ENCODE measurements at places on chromosomes 12 and 14.

GRCh38 chr12:107134558-107134957 lies 41.2 kb upstream of the CRY1 start:
- no peak overlapping the region for H3K4me3 ChIP-seq
- H3K27me3 ChIP-seq, result peaks cover 6% of the 10 kb centered on the region
- H3K4me1 ChIP-seq, result no peaks in the 10 kb centered on the region
- no peaks in the 10 kb centered on the region for H3K36me3 ChIP-seq

DNA sequence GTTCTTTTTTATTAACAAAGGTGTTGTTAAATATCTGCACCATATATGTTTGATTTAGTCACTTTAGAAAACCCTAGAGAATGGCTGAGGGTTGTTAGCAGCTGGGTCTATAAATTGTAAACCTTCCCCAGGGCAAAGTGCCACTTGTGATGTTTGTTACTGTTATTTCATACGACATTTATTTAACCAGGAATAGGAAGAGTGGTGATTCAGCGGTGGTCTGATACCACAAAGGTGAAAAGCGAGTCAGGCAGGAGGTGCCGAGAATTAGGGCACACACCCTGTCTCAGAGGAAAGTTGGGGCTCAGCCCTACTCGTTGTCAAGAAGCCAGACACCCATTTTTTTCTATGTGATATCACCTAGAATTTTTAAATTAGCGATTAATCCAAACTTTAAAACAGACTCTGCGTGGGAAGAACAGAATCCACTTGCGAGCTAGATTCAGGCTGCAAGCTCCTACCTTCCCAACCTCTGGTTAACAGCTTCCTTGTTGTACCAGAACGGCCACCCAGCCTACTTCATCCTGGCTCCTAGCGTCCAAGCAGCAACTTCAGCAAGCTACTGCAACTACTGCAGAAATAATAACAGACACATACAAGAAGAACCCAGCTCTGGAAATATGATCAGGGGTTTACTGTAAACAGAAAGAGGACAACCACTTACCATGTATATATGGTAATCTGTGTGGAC lies 126.7 kb downstream of the TMEM132D start:
- no peak overlapping the region for H3K27ac ChIP-seq
- no peaks in the 10 kb centered on the region for H3K27me3 ChIP-seq
- H3K4me3 ChIP-seq, result no peak overlapping the region
- DNase-seq, result no peak
- H3K4me1 ChIP-seq, result no peaks in the 10 kb centered on the region
- H3K36me3 ChIP-seq, result no peaks in the 10 kb centered on the region

DNA sequence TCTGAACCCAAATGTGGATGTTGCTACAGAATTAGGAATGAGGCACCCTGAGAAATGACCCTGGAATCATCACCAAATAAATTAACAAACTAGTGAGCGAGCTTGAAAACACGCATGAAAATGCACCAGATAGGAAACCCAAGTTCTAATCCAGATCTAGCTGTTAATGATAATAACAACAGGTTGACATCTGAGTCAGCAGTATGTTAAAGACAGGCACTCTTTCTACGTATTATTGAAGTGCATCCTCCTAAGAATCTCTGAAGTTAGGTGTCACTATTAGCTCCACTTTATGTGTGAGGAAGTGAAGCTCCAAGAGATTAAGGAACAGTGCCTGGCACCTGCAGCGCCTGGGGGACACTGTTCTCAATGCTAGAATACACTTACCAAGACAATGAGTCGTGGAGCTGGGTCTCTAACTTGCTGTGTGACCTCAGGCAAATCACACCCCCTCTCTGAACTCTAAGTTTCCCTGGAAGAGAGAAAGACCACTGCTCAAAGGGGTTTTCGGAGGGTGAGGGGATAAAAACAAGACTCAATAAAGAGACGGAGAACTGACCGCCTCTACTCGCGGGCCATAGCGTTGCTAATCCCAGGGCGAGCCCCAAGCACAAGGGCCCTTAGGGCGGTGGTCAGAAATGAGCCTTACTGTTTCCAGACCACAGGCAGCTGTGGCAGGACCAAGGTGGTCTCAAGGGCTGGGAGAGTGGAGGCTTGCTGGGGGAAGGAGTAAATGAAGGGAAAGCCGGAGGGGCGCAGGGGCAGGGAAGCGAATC lies 2.1 kb downstream of the SLC6A12 start:
- H3K36me3 ChIP-seq, result no peaks in the 10 kb centered on the region
- no peak for DNase-seq
- H3K27me3 ChIP-seq, result peaks cover 60% of the 10 kb centered on the region
- H3K27ac ChIP-seq, result no peak overlapping the region
- peaks cover 19% of the 10 kb centered on the region for H3K4me1 ChIP-seq
- H3K4me3 ChIP-seq, result peak overlapping the region; percentile 57

DNA sequence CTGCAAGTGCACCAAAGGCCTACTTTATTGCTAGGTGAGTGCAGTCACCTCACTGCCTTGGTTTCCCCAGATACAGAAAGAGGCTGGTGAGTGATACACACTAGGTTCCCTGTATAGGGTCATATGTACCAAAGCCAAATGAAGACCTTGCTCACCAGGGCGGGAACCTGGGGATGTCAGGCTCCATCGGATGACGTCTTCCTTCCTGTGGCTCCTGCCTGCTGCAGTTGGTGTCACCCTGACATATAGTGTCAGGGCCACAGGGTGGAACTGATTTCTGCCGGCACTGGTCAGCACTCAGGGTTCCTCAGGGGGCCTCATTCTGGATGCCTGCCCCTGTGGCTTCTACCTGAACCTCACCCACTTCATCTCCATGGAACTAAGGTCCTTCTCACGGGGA lies 43.1 kb downstream of the PLEKHG3 start:
- no peak overlapping the region for H3K4me3 ChIP-seq
- DNase-seq, result no peak
- no peaks in the 10 kb centered on the region for H3K4me1 ChIP-seq
- H3K36me3 ChIP-seq, result no peaks in the 10 kb centered on the region
- H3K27me3 ChIP-seq, result no peaks in the 10 kb centered on the region

- no peak overlapping the region for H3K4me3 ChIP-seq
- no peaks in the 10 kb centered on the region for H3K4me1 ChIP-seq
- H3K27ac ChIP-seq, result no peak overlapping the region
- DNase-seq, result no peak
- H3K27me3 ChIP-seq, result peaks cover 39% of the 10 kb centered on the region
- H3K36me3 ChIP-seq, result no peaks in the 10 kb centered on the region
These were observed 6.7 kb upstream of the PKP2 start for GRCh38 chr12:32903318-32903717.

DNA sequence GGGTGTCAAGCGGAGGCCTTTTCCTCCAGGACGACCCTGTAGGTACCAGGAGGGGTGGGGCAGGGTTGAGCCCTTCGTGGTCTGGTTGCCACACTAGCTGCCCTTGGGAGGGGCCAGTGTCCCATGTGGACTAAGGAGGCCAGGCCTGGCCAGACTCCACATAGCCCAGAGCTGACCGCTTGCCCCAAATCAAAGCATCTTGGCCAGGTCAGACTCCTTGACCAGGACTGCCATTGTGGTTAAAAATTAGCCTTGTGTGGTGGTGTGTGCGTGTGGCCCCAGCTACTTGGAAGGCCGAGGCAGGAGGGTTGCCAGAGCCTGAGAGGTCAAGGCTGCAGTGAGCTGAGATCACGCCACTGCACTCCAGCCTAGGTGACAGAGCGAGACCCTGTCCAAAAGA lies 24.8 kb downstream of the ALDH2 start:
- no peak overlapping the region for H3K4me3 ChIP-seq
- H3K27me3 ChIP-seq, result no peaks in the 10 kb centered on the region
- peaks cover 12% of the 10 kb centered on the region for H3K36me3 ChIP-seq
- H3K4me1 ChIP-seq, result no peaks in the 10 kb centered on the region
- DNase-seq, result no peak

- H3K4me3 ChIP-seq, result no peak overlapping the region
- no peak overlapping the region for H3K27ac ChIP-seq
- no peaks in the 10 kb centered on the region for H3K4me1 ChIP-seq
- no peak for DNase-seq
- H3K27me3 ChIP-seq, result no peaks in the 10 kb centered on the region
These were observed 76.0 kb downstream of the ACACB start for GRCh38 chr12:109192358-109192757.

DNA sequence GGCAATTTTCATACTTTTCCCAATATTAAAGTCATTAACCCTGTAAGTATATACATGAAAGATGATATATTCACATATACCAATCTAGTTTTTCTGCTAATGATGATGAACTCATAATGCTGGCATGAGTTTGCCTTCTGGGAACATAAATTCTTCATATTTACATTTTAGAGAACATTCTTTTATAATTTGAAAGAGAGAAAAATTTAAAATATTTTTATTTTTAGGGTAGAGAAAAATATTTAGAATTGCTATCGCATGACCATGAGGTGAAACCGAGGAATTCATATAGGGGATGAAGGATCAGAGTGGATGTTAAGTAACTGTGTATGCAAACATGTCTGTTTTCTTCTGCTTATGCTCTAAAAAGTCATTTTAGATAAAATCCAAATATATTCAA lies 825.3 kb upstream of the FLRT2 start:
- H3K36me3 ChIP-seq, result no peaks in the 10 kb centered on the region
- H3K27ac ChIP-seq, result no peak overlapping the region
- no peak for DNase-seq
- H3K27me3 ChIP-seq, result no peaks in the 10 kb centered on the region
- H3K4me3 ChIP-seq, result no peak overlapping the region

DNA sequence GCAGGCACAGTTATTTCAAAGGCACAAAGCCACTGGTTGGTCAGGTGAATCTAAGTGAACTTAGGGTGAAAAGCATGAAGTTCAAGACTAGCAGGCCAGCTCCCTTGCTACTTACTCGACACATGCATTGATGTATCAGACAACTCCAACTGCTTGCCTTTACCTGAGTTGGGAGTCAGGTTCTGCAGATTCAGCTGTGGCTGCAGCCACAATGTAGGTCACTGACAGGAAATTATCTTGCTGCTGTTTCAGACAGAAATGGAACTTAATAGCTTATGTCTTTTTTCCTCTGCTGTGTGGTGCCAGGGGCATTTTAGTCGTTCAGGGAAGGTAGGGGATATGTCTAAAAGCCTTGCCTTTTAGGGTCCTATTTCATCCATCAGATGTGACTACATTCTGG lies 125.6 kb upstream of the RPH3A start:
- no peak for DNase-seq
- H3K4me3 ChIP-seq, result no peak overlapping the region
- H3K4me1 ChIP-seq, result no peaks in the 10 kb centered on the region
- no peaks in the 10 kb centered on the region for H3K36me3 ChIP-seq
- no peak overlapping the region for H3K27ac ChIP-seq

Measured in stimulated activated naive B cell treated with anti-CD40 and anti-IgM and Interleukin-4, amounts not matched to agents 10 μg/mL and 1 μg/mL and 100 μg/mL, for 72 hours (primary cell).